ENCODE measurements at places on chromosomes 1 and 21.

DNA sequence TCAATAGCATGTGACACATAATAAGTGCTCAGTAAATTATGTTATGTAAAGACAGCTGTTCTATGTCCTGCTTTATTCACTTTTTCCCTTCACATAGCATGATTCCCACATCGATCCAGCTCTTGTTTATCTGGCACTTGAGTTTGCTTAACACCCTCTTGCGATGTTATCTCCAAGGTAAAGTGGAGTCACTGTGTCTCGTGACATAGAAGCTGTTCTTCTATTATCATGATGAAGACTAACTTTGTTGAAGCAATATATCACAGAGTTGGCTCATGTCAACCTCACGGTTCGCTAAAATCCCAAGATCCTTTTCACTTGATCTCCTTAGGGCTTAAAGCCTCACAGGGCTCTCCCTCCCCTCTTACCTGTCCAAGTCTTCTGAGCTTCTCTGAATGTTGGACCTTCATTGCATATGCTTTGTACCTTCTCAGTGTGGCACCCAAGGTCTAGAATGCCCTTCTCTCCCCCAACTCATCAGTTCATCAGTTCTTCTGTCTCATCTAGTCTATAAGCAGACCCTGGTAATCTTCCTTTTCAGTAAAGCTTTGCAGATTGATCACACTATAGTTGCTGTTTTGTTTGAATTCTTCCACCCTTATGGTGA, 38.0 kb downstream of the PLXNA2 start:
- no peak for DNase-seq

- DNase-seq = peak; percentile 43
These were observed 24.7 kb downstream of the CLIC4 start for GRCh38 chr1:24769656-24770651.

GRCh38 chr1:187067160-187067559, 238.4 kb downstream of the PLA2G4A start:
- peak; percentile 18 for DNase-seq

DNA sequence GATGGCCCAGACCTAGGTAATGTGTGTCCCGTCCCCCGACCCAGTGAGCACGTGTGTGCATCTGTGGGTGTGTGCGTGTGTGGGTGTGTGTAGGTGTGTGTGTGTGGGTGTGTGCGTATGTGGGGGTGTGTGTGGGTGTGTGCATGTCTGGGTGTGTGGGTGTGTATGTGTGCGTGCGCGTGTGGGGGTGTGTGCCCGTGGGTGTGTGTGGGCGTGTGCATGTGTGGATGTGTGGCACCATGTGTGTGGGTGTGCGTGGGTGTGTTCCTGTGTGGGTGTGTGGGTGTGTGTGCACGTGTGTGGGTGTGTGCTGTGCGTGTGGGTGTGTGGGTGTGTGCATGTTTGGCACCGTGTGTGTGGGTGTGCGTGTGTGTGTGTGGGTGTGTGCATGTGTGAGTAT, 309.5 kb downstream of the KIF26B start:
- no peak for DNase-seq

DNA sequence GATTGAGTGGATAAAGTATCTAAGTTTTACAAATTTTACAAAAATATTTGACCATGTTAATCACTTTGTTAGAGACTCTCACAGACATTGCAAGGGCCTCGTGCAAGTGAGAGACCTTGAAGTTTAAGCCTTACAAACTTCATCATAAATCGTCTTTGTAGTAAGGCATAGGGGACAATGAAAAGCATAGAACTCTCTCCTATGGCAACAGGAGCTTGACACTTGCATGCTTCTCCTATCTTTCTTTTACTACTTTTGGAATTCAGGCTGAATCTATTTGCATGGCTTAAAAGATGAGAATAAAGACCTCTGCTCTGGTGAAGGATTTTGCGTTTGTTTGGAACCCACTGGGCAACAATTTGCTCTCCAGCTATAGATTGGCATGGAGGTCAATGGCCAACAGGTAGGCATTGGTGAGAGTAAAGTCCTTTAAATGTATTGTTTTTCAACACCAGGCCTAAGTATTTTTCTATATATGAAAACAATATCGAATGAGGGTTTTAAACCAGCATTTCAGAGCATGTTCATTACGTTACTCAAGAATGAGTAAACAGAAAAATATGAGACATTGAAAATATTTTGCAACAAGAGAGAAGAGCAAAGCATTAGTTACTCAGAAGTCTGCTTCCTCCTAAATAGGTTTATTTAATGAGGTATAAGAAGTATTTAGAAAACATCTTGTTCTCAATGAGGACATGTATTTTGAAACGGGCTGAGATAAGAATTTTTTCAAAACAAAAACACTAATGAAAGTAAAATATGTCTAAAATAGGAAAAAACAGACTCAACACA, 192.2 kb downstream of the TGFB2 start:
- DNase-seq = no peak

DNA sequence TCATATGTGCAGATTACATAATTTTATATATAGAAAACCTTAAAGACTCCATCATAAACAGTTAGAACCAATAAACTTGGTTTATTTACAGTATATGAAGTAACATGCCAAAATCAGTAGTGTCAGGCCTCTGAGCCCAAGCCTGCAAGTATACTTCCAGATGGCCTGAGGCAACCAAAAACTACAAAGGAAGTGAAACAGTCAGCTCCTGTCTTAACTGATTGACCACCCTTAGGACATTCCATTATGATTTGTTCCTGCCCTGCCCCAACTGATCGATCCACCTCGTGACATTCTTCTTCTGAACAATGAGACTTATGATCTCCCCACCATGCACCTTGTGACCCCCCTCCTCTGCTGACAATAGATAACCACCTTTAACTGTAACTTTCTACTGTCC, 630.3 kb downstream of the AMY1C start:
- no peak for DNase-seq

DNA sequence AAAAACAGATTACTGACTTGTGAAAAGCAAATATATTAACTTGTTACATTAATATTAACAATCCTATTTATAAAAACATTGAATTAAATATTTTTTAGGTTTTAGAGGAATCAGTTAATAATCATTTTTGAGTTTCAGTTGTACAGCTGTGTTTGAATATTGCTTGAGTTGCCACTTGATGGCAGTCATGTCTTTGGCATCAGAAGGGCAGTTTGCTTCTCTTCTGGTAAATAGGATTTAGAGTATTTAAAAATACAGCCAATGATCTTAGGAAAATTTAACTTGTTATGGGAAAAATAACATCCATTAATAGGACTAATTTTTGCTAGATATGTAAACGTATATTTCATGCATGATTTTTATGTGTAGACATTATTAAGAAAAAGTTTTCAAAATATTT, 234.1 kb downstream of the NCAM2 start:
- DNase-seq = peak; percentile 36

DNA sequence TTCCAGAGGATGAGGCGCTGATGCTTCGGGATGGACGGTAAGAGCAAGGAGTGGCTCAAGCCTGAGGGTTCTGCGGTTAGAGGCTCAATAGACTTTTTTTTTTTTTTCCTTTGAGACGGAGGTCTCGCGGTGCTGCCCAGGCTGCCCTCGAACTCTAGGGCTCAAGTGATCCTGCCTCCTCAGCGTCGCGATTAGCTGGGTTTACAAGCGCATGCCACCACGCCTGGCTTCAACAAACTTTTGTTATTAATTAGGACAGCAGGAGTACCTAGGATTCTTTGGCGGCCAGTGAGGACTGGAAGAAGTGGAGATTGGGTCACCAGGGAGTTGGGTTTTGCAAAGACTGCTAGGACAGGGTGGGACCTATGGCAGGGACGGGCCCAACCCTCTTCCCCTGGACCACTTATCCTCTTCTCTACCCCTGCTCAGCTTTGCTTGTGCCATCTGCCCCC, 587 bp downstream of the SCNM1 start:
- DNase-seq = peak; percentile 54

DNA sequence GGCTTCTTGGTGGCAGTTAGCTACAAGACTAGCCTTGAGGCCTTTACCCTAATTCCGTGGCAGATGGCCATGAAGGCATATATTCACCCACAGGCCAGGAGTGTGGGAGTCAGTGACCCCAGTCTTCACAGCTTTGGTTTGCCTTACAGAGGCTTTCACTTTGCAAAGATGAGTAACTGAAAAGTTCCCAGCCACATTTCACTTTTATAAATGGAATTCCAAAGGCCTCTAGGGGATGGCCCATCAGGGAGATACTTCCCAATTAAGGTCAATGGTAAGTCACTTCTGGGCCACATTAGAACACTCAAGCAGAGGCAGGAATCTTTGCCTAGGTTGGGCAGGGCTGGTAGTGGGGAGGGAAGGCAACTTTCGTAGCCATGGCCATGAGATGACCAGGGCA, 13.1 kb upstream of the HEYL start:
- DNase-seq = no peak

- no peak for DNase-seq
These were observed 724.5 kb downstream of the NCAM2 start for GRCh38 chr21:21722731-21723130.

DNA sequence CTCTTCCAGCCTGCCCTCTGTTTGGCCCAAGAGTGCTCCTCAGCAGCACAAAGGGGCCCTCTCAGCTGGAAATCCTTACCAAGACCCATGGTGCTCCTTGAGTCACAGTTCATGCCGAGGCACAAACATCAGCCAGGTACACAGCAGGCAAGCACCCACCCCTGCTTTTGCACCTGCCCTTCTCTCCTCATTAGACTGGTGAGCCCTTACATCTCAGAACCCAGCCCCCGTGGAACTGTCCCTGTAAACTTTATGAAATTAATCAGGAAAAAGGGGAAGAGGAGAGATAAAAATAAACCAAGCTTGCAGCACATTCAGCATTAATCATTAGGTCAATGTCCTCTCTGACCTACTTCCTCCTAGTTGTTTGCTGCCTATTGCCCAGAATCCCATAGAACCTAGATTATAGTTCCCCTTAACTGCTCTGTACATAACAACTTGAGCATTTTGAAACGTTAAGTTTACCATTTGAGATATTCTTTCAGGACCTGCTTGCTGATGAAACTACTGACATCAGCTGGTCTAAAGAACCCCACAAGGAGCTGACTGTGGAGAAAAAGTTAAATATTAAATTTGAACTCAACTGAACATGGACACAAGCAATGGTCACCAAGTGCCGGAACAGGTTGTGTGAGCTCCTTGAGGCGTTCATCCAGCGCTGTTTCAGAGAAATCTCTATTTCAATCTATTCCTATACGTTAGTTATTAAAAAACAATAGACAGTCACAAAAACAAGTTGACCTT, 738.4 kb downstream of the MATN1 start:
- peak; percentile 46 for DNase-seq

- no peak for DNase-seq
These were observed 111.2 kb downstream of the SPAG17 start for GRCh38 chr1:118073648-118074435.

- no peak for DNase-seq
These were observed 136.3 kb downstream of the PEX14 start for GRCh38 chr1:10610901-10611600.

DNA sequence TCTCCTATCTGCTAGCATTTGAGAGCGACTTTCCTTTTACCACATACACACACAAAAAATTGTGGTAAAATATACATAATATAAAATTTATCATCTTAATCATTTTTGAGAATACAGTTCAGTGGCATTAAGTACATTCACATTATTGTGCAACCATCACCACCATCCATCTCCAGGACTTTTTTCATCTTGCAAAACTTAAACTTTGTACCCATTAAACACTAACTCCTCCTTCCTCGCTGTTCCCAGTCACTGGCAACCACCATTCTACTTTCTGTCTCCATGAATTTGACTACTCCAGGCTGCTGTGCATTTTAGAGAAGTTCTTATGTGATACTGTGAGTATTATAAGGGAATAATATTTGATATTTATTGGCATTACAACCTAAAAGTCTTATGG, 181.3 kb downstream of the C1orf21 start:
- no peak for DNase-seq

DNA sequence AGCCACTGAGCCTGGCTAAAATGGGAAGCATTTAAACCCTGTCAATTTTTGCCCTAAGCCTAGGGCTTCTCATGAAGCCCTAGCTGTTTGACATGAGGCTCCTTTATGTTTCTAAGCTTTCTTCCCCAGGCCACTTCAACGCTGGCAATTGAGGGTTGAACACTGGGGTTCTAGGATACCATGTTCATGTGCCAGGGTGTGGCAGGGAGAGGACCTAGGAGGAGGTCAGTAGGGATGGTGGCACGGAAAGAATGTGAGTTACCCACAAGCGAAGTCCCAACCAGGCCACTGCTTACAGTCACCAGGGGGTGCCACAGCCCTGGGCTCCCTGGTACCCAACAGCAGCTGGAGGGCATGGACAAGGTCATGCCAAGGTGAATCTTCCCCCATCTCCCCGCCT, 90.8 kb upstream of the AJAP1 start:
- no peak for DNase-seq

DNA sequence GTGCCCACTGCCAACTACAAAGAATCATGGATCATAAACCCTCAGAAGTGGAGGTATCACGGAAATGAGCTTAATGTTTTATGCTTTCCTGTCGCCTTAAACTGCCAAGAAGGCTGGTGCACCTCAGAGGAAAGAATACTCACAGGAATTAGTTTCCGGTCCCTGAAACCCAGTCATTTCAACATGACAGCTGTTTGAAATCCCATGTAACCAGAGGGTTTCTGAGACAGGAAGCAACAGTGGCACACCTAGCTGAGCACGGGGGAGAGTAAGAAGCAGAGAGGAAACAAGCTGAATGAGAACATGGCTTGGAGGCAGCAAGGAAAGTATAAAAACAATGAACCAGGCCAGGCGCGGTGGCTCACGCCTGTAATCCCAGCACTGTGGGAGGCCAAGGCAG, 3.9 kb downstream of the JAK1 start:
- DNase-seq = no peak

DNA sequence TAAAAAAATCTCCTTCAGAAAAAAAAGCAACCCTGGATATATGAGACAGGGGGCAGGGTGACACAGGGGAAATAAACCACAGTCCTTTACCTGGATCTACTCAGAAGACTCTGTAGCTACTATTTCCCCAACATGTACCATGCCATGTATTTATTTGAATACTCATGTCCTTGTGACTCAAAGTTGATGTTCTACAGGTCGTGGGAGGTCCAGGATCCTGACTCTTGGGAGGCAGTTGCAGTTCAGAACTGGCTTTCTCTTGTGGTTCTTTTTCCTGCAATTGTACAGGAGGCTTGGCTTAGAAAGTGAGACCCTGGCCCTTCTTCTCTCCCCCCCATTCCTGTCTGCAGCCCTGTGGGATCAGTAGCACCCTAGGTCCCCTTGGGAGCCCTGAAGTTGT, 5.8 kb upstream of the IL24 start:
- no peak for DNase-seq

DNA sequence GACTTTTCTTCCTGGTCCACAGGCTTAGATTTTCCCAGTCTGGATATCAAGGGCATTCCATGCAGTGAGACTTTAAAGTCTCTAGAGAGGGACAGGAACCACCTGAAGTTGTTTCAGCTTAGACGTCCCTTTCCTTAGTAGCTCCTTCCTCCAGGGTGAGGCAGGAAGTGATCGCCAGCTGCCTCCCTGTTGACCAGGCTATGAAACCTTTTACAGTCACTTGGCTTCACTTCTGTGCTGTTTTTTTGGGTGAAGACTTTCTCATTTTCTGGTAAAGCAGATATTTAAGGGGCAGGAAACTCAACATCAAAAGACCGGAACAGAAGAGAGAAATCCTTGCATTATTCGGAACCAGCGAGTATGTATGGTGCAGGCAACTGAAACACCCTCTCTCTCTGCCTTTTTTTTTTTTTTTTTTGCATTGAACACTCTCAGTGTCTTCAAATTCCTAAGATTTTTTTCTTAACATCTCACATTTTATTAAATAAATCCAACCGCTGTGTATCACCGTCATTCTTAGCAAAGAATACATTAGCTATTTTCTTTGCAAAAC, 234.6 kb upstream of the IRF2BP2 start:
- no peak for DNase-seq
